ENCODE measurements at places on chromosomes 1 and 21.

DNA sequence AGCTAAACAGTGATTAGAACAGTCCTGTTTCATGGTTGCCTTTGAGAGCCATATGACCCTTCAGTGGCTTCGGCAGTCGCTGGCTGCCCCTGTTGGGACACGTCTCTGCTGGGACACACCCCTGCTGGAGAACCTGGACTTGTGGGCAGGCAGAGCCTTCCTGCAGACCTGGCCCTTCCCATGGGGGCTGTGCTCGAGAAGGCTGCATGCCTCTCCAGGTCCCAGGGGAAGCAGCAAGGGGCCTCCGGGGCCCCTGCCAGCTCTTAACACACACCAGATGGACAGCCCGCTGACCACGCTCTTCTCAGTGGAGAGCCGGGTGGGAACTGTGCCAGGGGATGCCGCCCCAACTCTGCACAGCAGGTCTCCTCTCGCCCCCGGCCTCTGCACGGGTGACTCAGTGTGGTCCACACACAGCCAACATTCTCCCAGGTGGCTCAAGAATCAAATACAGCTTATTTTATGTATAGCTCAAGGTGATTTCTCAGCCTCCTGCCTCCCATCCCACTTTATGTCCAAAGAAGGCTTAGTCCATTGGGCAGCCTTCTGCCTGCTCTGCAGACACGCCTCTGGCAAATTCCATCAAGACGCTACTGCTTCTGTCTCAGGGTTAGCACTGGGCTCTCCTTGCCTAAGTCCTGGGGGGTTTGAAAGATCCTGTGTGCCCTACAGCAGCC lies 450.8 kb downstream of the KIF26B start:
- no peak for DNase-seq

DNA sequence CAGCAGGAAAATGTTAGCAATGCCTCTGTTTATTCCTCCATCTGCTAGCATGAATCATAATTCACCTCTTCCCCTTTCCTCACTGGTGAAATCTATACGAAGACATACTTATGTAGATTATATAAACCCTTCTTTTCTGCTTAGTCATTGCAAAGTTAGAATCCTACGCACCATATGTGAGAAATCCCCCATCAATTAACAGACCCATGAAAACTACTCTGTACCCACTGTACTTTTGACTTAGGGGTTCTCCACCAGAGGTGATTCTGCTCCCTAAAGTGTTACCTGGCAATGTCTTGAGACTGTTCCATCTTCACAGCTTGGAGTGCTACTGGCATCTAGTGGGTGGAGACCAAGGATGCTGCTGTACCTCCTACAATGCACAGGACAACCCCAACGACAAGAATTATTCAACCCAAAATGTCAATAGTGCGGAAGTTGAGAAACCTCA lies 49.6 kb upstream of the KCTD3 start:
- peak; percentile 54 for DNase-seq

DNA sequence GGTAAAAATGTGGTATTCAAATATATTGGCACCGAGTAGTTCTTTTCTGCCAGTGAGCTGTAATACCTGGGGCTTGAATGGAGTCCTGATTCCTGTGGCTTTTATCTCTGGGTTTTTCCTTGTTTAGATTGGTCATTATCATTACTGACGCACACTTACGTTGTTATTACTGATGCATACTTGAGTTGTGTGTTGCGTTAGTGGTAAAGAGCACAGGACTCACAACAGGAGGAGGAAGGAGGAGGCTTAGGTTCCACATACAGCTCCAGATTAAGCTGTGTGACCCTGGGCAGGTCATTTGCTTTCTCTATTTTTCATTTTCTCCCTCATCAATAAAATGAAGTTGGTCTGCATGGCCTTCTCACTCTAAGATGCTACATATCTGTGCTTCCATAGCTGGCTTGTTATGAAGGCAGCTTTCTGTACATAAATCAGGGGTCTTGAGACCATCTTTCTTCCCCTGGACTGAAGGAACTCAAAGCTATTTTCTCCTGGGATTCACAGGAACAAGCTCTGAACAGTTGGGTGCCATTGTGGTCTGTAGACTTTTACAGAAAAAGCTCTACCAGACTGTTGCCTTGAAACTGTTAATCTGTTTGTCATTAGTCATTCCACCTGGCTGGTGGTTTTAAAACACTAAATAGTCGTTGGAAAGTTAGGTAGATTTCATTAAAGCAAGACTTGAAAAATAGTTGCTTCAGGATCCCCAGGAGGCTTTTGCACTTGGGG lies 5.6 kb downstream of the ARID1A start:
- no peak for DNase-seq

GRCh38 chr1:27666791-27667254 lies 5.2 kb downstream of the IFI6 start:
- no peak for DNase-seq

GRCh38 chr21:26540651-26541050 lies 32.4 kb downstream of the CYYR1 start:
- DNase-seq, result no peak

DNA sequence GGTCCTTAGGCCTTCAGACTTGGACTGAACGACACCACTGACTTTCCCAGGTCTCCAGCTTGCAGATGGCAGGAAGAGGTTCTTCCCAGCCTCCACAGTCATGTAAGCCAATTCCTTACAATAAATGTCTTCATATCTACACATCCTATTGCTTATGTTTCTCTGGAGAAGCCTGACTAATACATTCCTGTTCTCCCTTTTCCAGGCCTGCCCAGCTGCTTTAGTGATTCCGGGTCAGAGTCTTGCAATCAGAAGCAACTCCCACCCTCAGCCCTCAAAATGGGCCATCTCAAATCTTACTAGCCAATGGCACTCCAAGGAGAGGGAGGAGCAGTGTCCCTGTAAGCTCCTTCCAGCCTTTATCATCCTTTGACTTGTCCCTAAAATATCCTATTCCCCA lies 16.4 kb upstream of the CPT2 start:
- no peak for DNase-seq

All from mesendoderm (in vitro differentiated cells).